T-helper 9 cell (primary cell): ENCODE measurements at places on chromosomes 2 and 18.

DNA sequence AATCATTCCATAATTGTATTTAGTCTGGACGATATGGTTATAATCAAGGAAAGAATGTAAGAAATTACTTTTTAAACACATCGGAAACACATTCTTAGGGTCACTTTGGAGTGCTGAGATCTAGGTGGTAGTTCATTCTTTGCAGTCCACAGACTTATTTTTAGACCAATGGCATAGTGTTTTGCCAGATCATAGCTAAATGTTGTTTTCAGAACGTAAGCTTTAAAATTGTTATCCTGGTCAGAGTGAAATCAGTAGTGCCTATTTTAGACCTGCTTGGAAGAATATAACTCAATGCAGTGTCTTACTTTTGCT is 4.3 kb downstream of the MYL12A start:
- no peak for DNase-seq

- DNase-seq: no peak
These were observed 194.5 kb downstream of the IKZF2 start for GRCh38 chr2:212956665-212957607.

DNA sequence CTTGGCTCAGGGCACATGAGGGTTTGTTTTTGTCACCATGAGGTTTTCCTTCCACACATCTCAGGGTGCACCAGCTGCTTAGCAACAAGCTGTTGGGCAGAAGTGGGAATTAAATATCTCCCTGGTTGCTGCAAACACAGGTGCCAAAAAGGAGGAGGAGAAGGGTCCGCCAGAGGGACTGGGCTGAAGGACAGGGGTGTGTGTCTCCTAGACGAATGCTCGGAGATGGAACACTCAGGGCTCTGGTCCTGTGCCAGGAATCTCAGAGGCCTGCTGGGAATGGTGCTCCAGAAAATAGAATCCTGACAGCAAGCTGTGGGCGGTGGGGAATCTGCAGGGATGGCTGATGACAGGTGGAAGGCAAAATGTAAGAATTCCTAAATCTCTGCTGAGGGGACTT is 94.5 kb downstream of the VSNL1 start:
- DNase-seq: no peak

DNA sequence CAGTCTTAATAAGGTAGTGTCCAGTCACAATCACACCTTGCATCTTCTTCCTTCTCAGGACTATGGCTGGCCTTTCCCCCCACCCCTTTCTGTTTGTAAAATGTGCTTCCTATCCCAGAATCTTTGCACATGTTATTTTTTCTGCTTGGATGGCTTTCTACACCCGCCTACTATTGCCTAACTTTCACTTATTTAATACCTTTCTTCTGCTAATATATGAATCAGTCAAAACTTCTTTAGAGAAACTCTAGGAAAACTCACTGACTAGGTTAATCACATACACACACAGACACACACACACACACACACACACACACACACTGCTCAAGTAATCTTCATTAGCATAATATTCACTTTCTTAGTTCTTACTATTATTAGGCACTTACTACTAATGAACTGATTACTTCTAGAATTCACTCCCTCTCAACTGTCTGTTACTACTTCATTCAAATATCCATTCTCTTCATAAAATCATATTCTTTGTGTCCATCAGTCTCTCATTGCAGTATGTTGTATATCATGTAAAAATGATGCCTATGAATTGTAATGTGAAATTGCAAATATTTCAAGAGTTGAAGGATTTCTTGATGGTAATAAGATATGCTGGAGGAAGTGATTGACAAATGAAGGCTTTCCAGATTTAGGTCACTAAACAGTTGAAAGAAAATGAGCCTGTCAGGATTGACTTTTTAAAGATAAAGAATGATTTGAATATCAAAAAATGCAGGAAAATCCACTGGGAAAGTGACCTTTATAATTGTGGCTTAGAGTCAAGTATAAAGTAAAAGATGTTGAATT is 51.2 kb downstream of the CLIP4 start:
- no peak for DNase-seq

DNA sequence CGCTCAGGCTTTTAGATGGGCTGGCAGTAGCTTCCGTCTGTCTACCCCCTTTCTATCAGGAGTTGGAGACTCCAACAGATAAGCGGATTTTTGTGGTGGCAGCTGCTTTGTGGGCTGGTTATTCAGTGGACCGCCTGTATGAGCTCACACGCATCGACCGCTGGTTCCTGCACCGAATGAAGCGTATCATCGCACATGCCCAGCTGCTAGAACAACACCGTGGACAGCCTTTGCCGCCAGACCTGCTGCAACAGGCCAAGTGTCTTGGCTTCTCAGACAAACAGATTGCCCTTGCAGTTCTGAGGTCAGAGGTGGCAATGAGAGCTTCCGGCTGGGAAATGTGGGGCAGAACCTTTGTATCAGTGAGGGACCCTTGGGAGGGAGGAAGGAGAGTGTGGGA is 14.8 kb downstream of the CAD start:
- DNase-seq: no peak

- DNase-seq: no peak
These were observed 52.1 kb downstream of the SPRED2 start for GRCh38 chr2:65380255-65380654.

GRCh38 chr2:147133286-147133908 is 711.4 kb upstream of the ACVR2A start:
- DNase-seq: no peak

DNA sequence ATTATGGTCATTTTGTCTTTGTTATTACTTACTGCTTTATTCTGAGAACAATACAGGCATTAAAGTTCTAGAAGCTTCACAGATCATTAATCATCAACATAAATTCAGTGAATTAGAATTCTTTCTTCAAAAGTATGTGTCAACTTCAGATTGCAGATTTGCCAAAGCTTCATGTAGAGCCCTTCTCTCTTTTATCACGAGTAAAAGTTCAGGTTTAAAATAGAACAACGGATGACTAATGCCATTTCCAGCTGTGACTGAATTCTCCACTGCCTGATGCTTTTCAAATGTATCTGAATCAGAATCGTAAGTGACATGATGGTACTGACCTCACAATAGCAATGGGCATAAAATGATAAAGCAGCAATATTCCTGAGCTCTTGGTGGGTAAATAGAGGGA is 116.0 kb downstream of the ABCA12 start:
- no peak for DNase-seq

DNA sequence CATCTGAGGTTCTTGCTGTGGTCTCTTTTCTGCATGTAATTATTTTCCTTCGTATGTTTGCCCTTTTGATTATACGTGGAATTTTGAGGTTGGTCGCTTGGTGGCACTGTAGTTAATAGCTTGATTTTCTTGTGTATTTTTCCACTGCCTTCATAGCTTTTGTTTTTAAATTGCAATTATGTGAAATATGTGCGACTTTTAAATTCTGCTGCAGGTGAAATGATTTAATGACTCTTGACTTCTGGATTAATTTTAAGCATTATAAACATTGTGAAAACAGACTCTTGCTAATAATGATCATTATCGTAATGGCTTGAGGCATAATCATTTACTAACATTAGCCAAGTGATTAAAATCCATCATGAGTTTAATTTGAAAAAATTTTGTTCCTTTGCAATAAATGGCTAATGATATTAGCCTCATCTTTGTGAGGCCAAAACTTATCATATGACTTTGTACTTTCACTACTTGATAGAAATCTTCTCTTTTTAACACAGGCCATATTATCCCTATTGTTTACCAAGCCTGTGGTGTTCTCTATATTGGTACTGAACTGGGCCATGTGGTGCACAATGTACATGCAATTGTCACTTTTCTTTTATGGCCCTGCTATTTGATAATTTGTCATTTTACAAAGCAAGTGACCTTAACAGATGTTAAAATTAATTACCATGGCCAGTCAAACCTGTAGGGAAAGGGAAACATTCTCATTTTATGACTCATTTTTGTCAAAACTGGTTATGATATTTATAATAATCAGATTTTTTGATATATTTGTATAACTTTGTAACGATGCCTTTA is 62.8 kb upstream of the NEUROD1 start:
- no peak for DNase-seq

DNA sequence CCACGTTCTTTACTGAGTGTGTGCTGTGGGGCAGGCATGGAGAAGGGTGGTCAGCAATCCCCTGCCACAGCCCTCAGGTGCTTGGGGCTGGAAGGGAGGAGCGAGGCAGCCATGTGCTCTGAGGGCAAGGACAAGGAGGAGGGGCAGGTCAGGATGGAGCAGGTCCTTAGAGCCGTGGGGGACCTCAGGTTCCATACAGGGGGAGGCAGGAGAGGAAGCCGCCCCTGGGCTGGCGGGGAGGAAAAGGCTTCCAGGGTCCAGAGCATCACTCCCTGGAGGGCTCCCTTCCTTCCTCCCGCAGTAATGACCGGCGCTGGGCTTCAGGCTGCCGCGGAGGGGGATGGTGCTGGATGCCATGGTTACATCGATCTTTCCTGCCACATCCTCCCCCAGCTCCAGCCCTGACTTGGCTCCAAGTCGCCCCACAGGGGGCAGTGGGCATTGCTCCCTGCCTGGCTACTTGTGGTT is 6.6 kb downstream of the GAREM2 start:
- no peak for DNase-seq

DNA sequence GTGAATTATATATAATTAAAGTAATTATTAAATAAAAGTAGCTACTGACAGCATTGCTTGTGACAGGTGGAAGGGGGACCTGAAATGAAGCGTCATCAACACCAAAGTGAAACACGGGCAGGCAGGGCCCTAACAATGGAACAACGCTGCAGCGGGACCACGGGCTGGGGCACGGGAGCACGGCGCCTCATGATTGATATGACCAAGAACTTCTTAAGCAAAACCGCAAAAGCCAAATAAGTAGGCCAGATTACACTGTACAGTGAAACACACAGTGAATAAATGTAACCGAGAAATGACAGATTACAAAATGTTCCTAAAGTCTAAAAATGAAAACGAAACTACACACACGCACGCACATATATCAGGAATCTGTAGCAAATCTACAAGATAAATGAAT is 81.4 kb downstream of the SNTG2 start:
- DNase-seq: no peak

DNA sequence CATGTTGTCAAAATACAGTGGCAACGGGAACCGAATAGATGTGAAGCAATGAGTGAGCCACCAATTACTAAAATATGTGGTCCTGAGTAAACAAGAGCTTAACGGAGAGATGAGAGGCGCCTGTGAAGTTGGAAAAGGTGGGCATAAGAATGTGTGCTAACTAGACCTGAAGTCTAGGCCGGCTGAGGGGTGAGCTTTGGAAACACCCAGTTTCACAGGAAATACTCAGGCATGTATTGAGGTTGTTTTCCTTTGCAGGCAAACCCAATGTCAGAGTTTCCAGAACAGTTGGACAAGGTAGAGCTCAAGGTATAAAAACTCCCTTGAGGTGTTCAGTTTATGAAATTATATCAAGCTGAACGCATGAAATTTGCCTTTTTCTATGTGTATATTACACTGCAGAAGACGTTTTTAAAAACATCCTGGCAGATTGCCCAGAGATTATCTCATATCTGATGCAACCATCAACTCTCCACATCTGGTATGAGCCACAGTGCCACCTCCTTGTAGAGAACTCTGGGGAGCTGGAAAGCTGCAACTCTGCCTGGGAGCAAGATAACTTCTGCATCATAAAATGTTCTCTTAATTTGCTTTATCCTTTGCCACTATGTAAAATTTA is 3.9 kb upstream of the WDSUB1 start:
- no peak for DNase-seq
